Muscle of arm (tissue), 14 donors: ENCODE measurements at places on chromosomes 4 and X. TPM values are rescaled to one million over a fixed set of nuclear protein-coding genes. Genes with fewer than 3 reads are reported as not detected.

FAT4 gene
- polyA plus RNA-seq, result 16.6 TPM

S100P gene
- polyA plus RNA-seq, result not detected

- no peak for DNase-seq
Observed at GRCh38 chrX:3435057-3435456, 88.6 kb upstream of the MXRA5 start.

GRCh38 chrX:118286066-118286762 is 59.7 kb upstream of the WDR44 start:
- no peak for DNase-seq

PCDH10 gene
- not detected for polyA plus RNA-seq

GRCh38 chr4:5773271-5773555 is 62.2 kb downstream of the EVC start:
- no peak for DNase-seq

GRCh38 chr4:165627548-165627947 is 245.5 kb upstream of the TLL1 start:
- no peak for DNase-seq

CYBB gene
- 20.1 TPM for polyA plus RNA-seq

DNA sequence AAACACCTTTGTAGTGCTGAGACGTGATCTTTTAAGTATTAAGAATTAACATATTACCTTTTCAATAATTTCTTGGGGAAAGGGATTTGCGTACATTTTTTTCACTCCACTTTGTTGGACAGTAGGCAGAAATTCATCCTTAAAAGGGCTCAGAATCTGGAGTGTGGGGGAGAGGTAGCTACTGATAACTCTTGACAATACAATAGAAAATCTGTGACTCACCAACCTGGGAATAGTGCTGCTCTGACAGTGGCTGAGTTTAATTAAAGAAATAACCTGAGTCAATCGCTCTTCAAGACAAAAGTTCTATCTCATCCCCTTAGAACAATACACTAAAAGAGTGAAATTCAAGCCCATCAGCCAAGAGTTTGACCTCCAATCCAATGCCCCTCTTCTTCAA is 60.2 kb downstream of the SLC9A7 start:
- DNase-seq, result no peak

DNA sequence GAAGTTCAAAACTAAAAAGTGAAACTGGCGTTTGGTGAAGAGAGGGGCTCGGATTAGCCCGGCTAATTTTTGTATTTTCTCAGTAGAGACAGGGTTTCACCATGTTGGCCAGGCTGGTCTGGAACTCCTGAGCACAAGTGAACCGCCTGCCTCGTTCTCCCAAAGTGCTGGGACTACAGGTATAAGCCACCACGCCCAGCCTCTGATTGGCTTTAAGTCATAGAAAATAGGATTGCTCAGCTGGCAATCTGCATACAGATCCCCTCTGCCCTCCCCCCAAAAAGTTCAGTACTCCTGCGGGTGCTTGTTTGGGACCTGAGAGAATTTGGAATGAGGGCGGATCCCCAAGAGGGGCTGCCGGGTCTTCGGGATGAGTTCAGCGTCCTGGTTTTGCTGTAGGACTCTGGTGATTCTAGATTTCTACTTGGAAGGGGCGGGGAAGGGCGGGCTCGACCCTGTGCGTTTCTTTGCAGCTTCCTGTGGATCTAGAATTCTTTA is 537 bp upstream of the PRKX start:
- peak; percentile 2 for DNase-seq

DNA sequence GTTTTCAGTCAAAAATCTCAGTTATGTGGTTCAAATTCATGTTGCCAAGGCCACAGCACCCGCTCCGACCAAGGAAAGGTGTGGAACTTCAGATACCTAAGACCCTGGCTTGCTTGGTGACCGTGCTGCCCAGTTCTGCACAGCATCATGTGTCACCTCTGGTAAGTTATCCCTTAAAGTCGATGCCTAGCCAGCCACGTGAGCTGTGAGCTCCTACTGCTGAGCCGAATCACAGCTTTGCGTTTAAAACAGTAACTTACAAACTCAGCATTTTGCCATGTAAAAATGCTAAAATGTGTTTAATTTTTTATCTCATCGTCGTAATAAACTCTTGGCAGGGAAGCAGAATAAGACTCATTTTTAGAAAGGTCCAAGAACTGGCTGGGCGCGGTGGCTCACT is 5.3 kb downstream of the TMEM271 start:
- no peak for DNase-seq

GNRHR gene
- polyA plus RNA-seq, result 0.53 TPM

DNA sequence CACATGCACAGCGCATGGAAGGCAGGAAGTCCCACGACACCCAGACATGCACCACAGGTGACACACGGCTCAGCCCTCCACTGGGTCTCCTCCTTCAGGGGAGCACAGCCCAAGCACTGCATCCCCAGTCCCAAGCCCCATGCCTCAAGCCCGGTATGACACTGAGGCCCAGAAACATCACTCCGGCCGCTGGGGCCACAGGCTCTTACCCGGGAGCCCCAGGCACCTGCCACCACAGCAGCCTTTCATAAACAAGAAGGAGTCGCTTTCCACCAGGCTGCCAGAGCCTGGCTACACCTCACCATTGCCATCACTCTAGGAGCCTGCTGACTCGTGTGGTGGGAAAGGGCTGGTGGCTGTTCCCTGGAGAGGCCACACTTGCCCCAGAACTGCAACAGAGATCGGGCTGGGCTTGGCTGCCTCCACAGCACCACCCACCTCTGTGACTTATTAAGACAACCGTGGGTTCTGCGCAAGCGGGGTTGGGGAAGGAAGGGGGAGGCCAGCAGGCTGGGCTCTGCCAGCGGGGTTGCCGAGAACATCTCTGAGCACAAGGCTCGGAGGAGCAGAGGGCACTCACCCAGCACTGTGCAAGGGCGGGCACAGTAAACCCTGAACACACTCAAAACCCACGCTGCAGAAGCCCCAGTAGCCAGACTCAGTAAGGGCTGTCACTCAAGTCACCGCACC is 4.5 kb downstream of the HAUS7 start:
- no peak for DNase-seq

- DNase-seq, result no peak
Observed at GRCh38 chr4:24816797-24817196, 21.4 kb downstream of the SOD3 start.

DNA sequence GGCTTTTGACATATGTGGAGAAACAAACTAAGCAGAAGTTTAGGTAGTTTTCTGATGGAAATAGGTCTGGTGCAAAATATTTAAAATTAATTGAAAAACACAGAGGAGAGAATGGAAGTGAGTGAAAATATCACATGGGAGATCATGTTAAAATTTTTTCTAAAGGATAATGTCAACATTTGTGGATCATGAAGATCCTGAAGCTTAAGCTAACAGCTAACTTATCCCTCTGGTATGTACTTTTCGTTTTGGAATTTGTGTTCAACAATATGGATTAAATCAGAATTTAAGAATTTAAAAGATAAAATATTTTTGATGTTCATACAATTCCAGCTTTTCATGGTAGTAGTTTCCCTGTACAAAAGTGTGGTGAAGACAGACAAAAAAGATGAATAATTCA is 572.8 kb upstream of the FAM241A start:
- DNase-seq, result no peak

KCND1 gene
- 0.63 TPM for polyA plus RNA-seq

ZCCHC12 gene
- polyA plus RNA-seq, result 0.47 TPM

DNA sequence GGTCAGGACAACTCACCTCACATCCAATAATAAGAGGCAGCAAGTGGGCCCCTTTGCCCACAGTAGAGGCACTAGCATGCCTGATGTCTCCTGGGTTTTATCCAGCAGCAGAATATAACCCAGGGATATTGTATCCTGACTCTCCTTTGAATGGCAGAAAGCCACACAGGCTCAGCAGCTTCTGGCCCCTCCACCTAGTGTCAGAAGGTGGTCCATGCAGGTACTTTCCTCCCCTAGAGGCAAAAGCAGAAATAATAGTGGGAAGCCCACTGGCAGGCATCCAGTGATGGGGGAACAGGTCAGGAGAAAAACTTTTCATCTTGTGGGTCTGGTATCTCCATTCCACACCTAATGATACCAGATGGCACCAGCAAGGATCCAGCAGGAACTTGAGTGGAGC is 75.5 kb upstream of the IRS4 start:
- DNase-seq, result no peak

CT45A5 gene
- 1.8 TPM for polyA plus RNA-seq

GRCh38 chr4:92112805-92113204 is 191.0 kb upstream of the GRID2 start:
- no peak for DNase-seq

- DNase-seq, result no peak
Observed at GRCh38 chr4:26351685-26352084, 30.9 kb downstream of the RBPJ start.

SMPX gene
- polyA plus RNA-seq, result 290 TPM

PPARGC1A gene
- 5.1 TPM for polyA plus RNA-seq

DNA sequence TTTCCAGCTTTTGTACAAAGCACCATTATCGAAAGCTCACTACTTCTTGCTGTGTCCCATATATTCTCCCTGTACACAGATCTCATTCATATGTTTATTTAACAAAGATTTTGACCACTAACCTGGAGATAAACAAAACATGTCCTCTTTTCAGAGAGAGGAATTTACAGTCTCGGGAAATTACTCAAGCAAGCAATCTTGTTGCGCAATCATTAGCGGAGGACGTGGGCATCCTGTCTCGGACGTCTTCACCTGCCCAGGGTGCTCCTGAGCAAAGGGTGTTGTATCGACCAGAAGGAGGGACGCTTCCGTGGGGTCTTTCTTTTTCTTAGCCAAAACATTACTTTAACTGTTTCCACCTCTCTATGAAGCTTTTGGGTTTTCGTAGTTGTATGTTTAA is 66.5 kb upstream of the CLCN4 start:
- no peak for DNase-seq

GRCh38 chr4:72555377-72555831 is 13.6 kb downstream of the ADAMTS3 start:
- DNase-seq, result no peak

DNA sequence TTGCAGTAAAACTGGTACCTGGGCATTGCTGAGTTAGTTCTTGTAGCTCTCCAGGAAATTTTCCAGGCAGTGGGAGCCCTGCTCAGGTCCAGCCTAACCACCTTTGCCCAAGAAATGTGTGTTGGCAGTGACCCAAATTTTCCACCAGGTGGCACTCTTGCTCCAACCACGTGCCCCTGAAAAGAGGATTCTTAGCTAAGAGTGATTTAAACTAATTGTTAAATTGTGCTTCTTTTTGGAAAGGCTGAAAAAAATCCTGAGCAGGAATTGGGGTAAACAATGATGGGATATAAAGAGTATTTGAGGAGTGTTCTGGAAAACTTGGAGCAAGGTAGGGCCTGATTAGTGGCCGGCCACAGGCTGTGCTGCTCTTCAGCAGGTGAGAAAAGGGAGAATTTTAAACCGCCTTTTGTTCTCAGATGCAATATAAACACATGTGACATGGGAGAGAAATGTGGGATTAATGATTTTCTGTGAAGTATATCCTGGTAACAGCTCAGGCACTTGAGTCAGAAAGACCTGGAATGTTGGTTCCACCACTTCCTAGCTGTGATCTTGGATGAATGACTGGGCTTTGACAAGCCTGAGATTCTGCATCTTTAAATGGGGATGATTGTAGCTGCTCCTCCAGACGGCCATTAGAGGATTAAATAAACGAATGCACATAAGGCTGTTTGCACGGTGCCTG is 219.6 kb downstream of the PTTG2 start:
- peak; percentile 84 for DNase-seq

FOXO4 gene
- polyA plus RNA-seq, result 22.9 TPM

SLITRK4 gene
- polyA plus RNA-seq, result 14.0 TPM

GRCh38 chrX:57583477-57583876 is 8.3 kb upstream of the ZXDB start:
- no peak for DNase-seq
